H1 (cell line): ENCODE measurements at places on chromosomes 5 and 9. TPM values are rescaled to one million over a fixed set of nuclear protein-coding genes. Genes with fewer than 3 reads are reported as not detected.
A peak's percentile ranks its signal among the peaks of the same experiment; 100 is the strongest.

- no peaks in the 10 kb centered on the region for H3K36me3 ChIP-seq
- no peaks in the 10 kb centered on the region for H3K4me1 ChIP-seq
- no peak overlapping the region for H3K4me3 ChIP-seq
Observed at GRCh38 chr5:145341842-145342241, 493.3 kb downstream of the PRELID2 start.

DNA sequence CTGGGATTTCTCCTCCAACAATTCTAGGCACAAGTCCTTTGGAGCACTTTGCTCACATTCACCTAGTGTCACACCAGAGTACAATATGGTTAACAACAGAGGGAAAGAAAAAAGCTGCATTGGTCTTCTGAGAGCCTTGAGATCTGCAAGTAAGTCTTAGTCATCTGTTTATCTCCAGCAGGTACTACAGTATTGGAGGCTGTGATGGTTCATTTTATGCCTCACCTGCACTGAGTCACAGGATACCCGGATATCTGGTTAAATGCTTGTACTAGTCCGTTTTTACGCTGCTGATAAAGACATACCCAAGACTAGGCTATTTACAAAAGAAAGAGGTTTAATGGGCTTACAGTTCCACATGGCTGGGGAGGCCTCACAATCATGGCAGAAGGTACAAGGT lies 525.0 kb downstream of the NR2F1-AS1 start:
- H3K4me3 ChIP-seq: no peak overlapping the region
- no peak overlapping the region for H3K27ac ChIP-seq
- no peaks in the 10 kb centered on the region for H3K36me3 ChIP-seq
- H3K27me3 ChIP-seq: no peaks in the 10 kb centered on the region
- no peaks in the 10 kb centered on the region for H3K4me1 ChIP-seq
- no peak for DNase-seq

GRCh38 chr9:28301281-28301680 lies 728.0 kb upstream of the C9orf72 start:
- H3K27ac ChIP-seq: no peak overlapping the region
- no peak for DNase-seq
- H3K27me3 ChIP-seq: no peaks in the 10 kb centered on the region
- no peaks in the 10 kb centered on the region for H3K36me3 ChIP-seq
- no peaks in the 10 kb centered on the region for H3K4me1 ChIP-seq

GRCh38 chr5:172420235-172420939 lies 33.9 kb downstream of the SH3PXD2B start:
- peak; percentile 59 for DNase-seq
- no peak overlapping the region for H3K4me3 ChIP-seq
- H3K27me3 ChIP-seq: no peaks in the 10 kb centered on the region
- H3K4me1 ChIP-seq: no peaks in the 10 kb centered on the region; the same call in 1 of the 2 replicates
- H3K36me3 ChIP-seq: peaks cover 37% of the 10 kb centered on the region

- peak overlapping the region; percentile 78; the same call in 1 of the 2 replicates for H3K27ac ChIP-seq
- peak overlapping the region; percentile 44 for H3K4me3 ChIP-seq
- H3K36me3 ChIP-seq: no peaks in the 10 kb centered on the region
- no peaks in the 10 kb centered on the region for H3K27me3 ChIP-seq
- peak; percentile 43 for DNase-seq
- peaks cover 15% of the 10 kb centered on the region for H3K4me1 ChIP-seq
Observed at GRCh38 chr9:32344551-32345182, 39.8 kb upstream of the ACO1 start.

- no peak for DNase-seq
- H3K4me1 ChIP-seq: no peaks in the 10 kb centered on the region
- H3K36me3 ChIP-seq: no peaks in the 10 kb centered on the region
- no peaks in the 10 kb centered on the region for H3K27me3 ChIP-seq
Observed at GRCh38 chr5:34045023-34045422, 2.0 kb upstream of the C1QTNF3 start.

- H3K4me1 ChIP-seq: peaks cover 3% of the 10 kb centered on the region; the same call in 1 of the 2 replicates
- peaks cover 6% of the 10 kb centered on the region for H3K36me3 ChIP-seq
- H3K4me3 ChIP-seq: peak overlapping the region; percentile 19; the same call in 1 of the 2 replicates
- DNase-seq: peak; percentile 98
- no peak overlapping the region for H3K27ac ChIP-seq
Observed at GRCh38 chr9:128218518-128219389, 15.6 kb downstream of the DNM1 start.

- H3K27me3 ChIP-seq: no peaks in the 10 kb centered on the region; the same call in 1 of the 2 replicates
- DNase-seq: no peak
- H3K27ac ChIP-seq: no peak overlapping the region
- H3K4me3 ChIP-seq: peak overlapping the region; percentile 60
Observed at GRCh38 chr9:136051453-136051836, 43.6 kb downstream of the NACC2 start.

DNA sequence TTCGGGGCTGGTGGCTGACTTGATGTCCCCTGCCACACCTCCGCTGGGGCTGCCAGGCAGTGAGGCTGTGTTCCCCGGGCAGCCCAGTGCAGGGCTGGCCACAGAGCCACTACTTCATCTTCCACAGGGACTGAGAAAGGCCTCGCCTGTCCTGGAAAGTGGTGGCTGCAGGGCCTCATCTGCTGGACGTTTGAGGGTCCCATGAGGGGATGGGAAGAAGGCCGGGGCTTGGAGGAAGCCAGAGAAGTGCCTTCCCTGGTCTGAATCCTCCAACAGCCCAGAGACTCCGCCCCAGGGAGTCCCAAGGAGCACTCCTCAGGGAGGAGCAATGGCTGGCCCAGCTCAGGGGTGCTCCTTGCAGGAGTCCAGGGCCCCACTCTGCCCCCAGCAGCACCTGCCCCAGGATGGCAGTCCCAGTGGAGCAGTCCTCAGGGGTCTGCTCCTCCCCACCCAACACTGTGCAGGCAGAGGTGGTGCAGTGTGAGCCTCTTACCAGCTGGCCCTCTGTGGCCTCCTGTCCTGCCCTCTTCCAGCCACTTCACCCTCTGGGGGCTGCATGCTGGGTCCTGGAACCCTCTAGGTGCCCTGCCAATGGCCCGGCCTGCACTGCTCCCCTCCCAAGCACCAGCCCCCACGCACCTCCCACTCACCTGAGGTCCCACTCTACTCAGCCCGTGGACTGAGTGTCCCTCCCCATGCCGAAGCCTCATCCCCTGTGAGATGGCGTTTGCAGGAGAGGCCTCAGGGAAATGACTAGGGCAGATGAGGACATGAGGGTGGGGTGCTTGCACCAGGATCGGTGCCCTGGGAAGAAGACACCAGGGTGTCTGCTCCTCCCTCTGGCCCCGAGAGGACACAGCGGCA lies 47.3 kb upstream of the COL5A1 start:
- H3K4me1 ChIP-seq: no peaks in the 10 kb centered on the region
- DNase-seq: no peak
- no peak overlapping the region for H3K4me3 ChIP-seq
- no peak overlapping the region for H3K27ac ChIP-seq
- H3K27me3 ChIP-seq: no peaks in the 10 kb centered on the region; the same call in 1 of the 2 replicates

DNA sequence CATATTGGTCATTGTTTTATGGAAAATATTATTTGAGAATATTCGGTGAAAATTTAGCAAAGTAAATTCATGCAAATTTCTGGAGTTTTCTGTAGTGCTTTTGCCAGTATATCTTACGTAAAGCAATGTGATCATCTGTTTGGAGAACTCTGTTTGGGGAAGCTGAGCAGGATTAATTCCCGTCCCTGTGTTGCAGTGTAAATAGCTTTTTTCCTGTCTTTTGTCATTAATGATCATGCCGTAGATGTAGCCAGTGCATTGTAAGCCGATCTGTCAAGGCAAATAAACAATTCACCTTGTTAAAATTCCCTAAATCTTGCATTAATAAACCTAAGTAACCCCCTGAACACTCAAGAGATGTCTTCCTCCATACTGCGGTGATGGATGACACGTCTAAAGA lies 39.2 kb downstream of the PPIC start:
- no peak overlapping the region for H3K27ac ChIP-seq
- no peaks in the 10 kb centered on the region for H3K27me3 ChIP-seq
- no peak for DNase-seq

DNA sequence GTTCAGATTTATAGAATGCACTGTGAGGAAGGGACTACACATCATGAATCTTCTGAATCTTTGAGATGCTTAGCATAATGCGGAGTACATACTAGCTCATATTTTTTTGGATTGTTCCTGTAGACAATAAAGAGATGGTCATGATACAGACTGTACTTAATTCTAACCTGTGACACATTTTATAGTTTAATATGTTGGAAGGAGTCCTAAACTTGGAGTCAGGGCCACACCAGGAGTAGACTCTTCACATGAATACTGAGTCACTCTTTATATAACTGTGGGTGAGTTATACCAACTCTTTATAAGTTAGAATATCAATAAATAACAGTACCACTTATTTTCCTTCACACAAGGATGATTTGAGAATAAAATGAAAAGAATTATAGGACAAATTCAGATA lies 16.9 kb downstream of the C9orf85 start:
- DNase-seq: no peak
- no peaks in the 10 kb centered on the region for H3K36me3 ChIP-seq

DNA sequence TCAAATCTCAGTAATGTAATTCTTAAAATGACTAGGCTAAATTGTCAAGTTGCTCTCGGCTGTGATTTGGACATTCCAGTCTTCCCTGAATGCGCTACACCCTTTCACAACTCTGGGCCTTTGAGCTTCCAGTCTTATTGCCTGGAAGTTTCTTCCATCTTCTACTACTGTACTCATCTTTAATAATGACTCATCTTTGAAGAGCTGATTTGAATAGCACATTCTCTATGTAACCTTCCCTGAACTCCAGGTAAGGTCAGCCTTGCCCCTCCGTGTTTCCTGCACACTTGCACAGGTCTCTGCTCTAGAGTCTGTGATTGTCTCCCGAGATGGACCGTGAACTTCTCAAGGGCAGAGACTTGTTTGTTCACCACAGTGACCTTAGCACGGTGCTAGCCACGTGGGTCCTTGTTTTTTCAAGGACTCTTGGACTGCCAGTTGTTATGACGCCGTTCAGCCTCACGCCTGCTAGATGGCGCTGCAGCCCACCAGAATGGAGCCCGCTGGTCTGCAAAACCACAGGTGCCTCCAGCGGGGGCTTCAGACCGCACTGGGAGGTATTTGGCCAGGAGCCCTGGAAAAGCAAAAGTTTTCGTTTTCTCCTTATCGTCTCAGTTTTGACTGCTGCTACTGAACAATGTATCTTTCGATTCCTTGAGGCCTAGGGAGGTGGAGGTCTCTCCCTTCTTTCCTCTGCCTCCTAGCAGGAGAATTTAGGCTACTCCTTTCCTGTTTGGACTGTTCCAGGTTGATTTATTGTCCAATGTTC lies 44.4 kb downstream of the SEC61B start:
- H3K4me1 ChIP-seq: no peaks in the 10 kb centered on the region
- no peaks in the 10 kb centered on the region for H3K27me3 ChIP-seq
- DNase-seq: peak; percentile 91
- H3K4me3 ChIP-seq: no peak overlapping the region
- H3K36me3 ChIP-seq: no peaks in the 10 kb centered on the region

DNA sequence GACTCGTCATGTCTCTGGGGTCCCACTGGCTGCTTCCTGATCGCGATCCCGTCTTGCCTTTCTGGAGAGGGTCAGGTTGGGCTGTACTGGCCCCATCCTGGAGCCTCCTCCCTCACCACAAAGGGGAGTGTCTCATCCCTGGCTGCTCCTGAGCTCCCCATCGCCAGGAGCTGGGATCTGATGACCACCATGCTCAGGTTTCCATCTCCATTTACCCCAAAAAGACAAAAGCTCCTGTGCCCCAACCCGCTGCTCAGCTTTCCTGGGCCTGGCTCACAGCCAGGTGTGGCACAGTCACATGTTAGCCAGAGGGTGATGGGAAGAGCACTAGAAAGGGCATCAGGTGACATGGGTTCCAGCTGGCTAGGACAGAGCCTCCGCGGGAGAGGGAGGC lies 47.3 kb upstream of the CDKN2AIPNL start:
- no peak for DNase-seq
- H3K4me3 ChIP-seq: no peak overlapping the region
- H3K4me1 ChIP-seq: no peaks in the 10 kb centered on the region
- H3K27me3 ChIP-seq: no peaks in the 10 kb centered on the region

GRCh38 chr9:88322906-88323566 lies 65.2 kb upstream of the SPIN1 start:
- no peak overlapping the region for H3K27ac ChIP-seq
- no peaks in the 10 kb centered on the region for H3K27me3 ChIP-seq
- no peak overlapping the region for H3K4me3 ChIP-seq
- no peak for DNase-seq
- H3K36me3 ChIP-seq: no peaks in the 10 kb centered on the region

- peaks cover 8% of the 10 kb centered on the region for H3K36me3 ChIP-seq
- no peaks in the 10 kb centered on the region for H3K27me3 ChIP-seq
- no peaks in the 10 kb centered on the region; the same call in 1 of the 2 replicates for H3K4me1 ChIP-seq
Observed at GRCh38 chr9:137834846-137835546, 42.6 kb upstream of the CACNA1B start.

- no peaks in the 10 kb centered on the region for H3K27me3 ChIP-seq
- no peak overlapping the region for H3K27ac ChIP-seq
- no peak overlapping the region for H3K4me3 ChIP-seq
- DNase-seq: no peak
- H3K36me3 ChIP-seq: peaks cover 3% of the 10 kb centered on the region; the same call in 1 of the 2 replicates
Observed at GRCh38 chr5:177310332-177310731, 1.4 kb downstream of the MXD3 start.

- H3K36me3 ChIP-seq: peaks cover 84% of the 10 kb centered on the region
- H3K4me3 ChIP-seq: no peak overlapping the region
- no peak for DNase-seq
- no peaks in the 10 kb centered on the region for H3K27me3 ChIP-seq
Observed at GRCh38 chr9:131481441-131482342, 21.0 kb upstream of the POMT1 start.

- peaks cover 9% of the 10 kb centered on the region; the same call in 1 of the 2 replicates for H3K4me1 ChIP-seq
- no peak overlapping the region for H3K4me3 ChIP-seq
- no peak overlapping the region for H3K27ac ChIP-seq
- peak; percentile 26 for DNase-seq
- no peaks in the 10 kb centered on the region; the same call in 1 of the 2 replicates for H3K27me3 ChIP-seq
- H3K36me3 ChIP-seq: no peaks in the 10 kb centered on the region
Observed at GRCh38 chr5:135211791-135212190, 177.8 kb upstream of the PITX1 start.

GRCh38 chr9:8858596-8859161 lies 1059.1 kb upstream of the DMAC1 start:
- H3K27me3 ChIP-seq: no peaks in the 10 kb centered on the region; the same call in 1 of the 2 replicates
- H3K27ac ChIP-seq: no peak overlapping the region
- no peak for DNase-seq
- no peaks in the 10 kb centered on the region for H3K36me3 ChIP-seq
- peak overlapping the region; percentile 89 for H3K4me3 ChIP-seq

- H3K4me3 ChIP-seq: no peak overlapping the region
- no peaks in the 10 kb centered on the region for H3K4me1 ChIP-seq
- DNase-seq: no peak
- no peaks in the 10 kb centered on the region for H3K27me3 ChIP-seq
- no peak overlapping the region for H3K27ac ChIP-seq
Observed at GRCh38 chr9:29548436-29548835, 1975.2 kb upstream of the C9orf72 start.

- no peak for DNase-seq
- H3K4me3 ChIP-seq: no peak overlapping the region
- no peaks in the 10 kb centered on the region for H3K36me3 ChIP-seq
Observed at GRCh38 chr5:124912638-124913328, 166.3 kb upstream of the ZNF608 start.

PLAC8L1 gene
- polyA plus RNA-seq: 0.42 and 0.99 TPM in 2 replicates

FAM81B gene
- polyA plus RNA-seq: not detected in 2 replicates

SCGB3A2 gene
- polyA plus RNA-seq: 36.7 and 47.1 TPM in 2 replicates

ESM1 gene
- not detected in 2 replicates for polyA plus RNA-seq

RNF183 gene
- polyA plus RNA-seq: 0.15 and 0.41 TPM in 2 replicates
